Muscle of back (tissue), 13 donors: ENCODE measurements at places on chromosomes 12 and 14.

GRCh38 chr12:55930771-55931316, at the start of gene DGKA:
DGKA (plus strand) TSS chr12:55931162; CDS start chr12:55936504, 5,342 bp downstream.
- peak; percentile 73 for DNase-seq

- no peak for DNase-seq
Observed at GRCh38 chr14:106850913-106851825, 1324.8 kb downstream of the TMEM121 start.

- peak; percentile 85 for DNase-seq
Observed at GRCh38 chr12:10364815-10365622, 24.8 kb downstream of the KLRK1 start.

DNA sequence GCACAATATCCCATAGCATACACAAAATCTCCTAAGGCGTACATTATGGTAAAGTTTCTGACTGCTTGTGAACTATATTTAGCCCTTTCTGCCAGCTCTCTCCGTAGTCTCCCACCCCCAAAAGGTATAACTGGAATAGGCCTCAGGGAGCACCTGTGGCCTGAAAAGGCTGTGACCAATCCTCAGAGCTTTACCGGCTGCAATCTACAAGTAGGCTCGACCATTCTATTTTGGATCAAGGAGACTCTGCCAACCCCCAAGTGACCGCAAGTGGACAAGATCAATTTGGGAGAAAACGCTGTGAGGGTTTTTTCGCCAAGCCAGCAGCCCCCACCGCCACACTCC, 1.2 kb downstream of the PPTC7 start:
- DNase-seq = peak; percentile 67

DNA sequence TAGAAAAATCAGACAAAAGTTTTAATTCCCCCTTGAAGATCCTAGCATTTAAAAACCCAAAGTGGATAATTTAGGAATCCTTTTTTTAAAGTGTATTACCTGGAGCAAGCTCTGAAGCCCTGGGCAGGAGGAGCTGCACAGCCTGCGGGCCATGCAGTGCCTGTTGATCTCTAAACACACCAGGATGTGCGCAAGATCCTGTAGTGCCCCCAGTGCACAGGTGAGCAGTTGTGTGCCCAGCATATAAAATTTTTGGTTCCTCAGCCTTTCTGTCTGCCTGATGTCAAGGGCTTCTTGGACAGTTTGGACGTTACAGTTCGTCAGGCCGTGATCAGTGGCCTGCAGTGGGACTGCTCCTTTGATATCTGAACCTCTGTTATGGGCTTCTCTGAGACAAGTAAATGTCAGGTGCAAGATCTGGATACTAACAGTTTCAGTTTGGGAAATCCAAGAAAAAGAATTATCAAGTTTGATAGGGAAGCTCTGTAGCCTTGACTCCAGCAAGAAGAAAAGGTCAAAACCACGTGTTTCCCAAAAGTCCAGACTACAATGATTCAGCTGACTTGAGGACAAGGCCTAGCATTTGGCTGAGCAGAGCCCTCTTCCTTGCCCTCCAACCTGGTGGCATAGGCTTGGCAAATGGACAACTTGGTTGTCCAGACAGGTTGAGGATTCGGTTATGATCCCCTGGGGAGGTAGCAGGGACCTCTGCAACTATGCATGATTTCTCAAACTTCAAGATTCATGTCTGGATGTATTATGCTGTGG, 1.0 kb downstream of the ATXN7L3B start:
- DNase-seq = peak; percentile 20

DNA sequence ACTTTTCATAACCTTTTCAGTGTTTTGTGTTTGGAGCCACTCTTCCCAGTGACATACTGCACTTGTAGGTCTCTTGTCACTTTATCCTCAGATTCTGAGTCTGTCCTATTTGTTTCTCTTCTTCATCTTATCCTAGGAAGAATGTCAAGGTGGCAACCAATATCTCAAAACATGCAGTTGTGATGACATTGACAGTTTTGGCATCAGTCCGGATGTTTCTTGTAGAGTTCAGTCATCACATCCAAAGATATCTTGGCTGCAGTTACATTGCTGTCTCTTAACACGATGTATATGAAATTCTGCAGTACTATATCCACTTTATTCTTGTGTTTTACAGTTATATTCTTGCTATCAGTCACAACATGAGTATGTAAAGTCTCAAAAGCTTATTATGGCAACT, 6.4 kb downstream of the ADIPOR2 start:
- no peak for DNase-seq

GRCh38 chr14:102249041-102249440, 55.9 kb downstream of the MOK start:
- DNase-seq = no peak
